Right hindlimb (tissue), 1 donor: ENCODE measurements at places on chromosomes 2 and 18.

DNA sequence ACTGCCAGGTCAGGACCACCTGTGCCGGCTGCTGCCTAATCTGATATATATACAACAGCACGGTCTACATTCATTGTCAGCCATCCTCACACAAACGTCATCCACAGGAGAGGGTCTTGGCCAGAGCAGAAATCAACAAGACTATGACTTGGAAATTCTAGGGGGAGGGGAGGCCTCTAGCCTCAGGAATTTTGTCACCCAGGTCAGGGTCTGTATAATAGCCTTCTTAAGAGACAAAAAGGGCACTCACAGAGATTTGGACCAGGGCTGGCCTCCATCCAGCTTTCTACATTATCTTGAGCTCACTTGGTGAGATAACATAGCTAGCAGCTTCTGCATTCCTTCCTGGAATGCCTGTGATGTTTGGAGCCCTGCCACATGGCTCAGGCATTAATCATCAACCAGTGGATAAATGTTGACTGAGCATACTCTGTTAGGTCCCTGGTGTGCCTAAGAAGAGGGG, 50.4 kb upstream of the CTIF start:
- DNase-seq = peak; percentile 56

GRCh38 chr2:122186761-122187222, 431.3 kb downstream of the TSN start:
- DNase-seq = no peak

GRCh38 chr2:68466361-68466777, 725 bp downstream of the FBXO48 start:
- DNase-seq = peak; percentile 18

DNA sequence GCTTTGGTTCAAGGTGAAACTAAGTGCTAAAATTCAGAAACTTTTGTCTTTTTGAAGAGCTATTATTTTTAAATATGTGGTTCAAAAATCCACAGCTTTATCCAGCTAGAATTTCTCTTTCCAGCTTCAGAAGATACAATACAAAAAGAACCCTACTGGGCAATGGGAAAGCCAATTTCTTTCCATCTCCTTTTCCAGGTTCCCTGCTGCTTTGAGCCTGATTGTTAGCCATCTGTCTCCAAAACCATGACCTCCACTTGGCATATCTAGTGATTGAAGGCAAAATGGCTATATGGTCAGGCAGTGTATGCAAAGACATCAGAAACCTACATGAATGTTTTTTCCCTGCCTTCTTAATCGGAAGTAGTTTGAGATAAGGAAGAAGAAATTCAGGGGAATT, 134.1 kb downstream of the KCNH7 start:
- DNase-seq = no peak

- DNase-seq = no peak
Observed at GRCh38 chr2:107028661-107029060, 142.7 kb upstream of the ST6GAL2 start.

- peak; percentile 69 for DNase-seq
Observed at GRCh38 chr2:174748948-174749347, 15.3 kb downstream of the CHRNA1 start.

DNA sequence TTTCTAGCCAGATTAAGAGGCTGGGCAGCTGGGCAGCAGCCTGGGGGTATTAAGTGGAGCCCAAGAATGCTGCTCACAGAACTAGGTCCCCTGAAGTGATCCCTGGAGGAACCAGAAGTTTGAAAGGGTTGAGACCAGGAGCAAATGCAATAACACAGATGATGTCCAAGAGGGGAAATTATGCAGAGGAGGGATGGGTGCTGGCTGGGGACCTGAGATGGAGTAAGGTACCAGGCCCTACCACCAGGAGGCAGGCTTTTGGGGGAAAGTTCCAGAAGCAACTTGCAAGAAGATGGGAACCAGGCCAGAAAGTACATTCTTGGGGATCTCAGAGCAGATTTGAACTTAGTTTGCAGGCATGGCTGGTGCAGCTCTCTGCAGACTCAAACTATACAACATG, 175.1 kb downstream of the NCK2 start:
- no peak for DNase-seq

- no peak for DNase-seq
Observed at GRCh38 chr2:238845583-238846377, 2.1 kb upstream of the TWIST2 start.

DNA sequence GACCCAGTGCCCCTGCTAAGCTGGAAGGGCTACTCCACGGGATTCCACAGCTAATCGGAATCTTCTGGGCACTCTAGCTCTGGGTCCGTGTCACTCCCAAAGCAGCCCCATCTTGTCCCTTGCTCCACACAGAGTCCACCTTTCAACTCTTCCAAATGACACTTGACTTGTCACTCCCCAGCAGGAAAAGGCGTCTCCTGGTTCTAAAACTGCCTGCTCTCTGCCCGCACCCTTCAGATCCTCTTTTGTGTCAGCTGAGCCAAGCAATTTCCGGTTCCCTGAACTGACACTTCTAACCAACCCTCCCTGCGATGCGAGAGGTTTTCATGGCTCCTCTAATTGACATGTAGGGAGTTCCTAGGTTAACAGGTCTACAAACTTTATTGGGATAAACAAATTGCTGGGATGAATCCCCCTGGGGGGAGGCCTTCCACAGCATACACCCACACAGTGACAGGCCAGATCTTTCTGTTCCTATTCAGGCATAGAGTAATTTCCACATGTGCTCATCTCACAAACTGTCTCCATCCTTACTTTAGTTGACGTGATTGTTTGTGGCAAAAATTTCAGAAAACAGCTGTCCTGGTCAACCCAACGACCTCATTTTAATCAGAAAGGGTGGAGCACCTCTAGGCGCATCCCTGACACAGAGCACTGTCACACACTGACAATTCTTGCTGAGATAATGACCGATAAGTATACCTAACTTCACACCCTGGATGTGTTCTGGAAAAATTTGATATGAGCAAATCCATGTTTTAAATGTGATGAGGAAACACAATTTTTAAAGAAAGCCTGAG, 104.9 kb downstream of the RBMS1 start:
- peak; percentile 40 for DNase-seq

- peak; percentile 30 for DNase-seq
Observed at GRCh38 chr2:18896125-18896764, 306.9 kb upstream of the NT5C1B start.

GRCh38 chr2:99485824-99486223, 4.0 kb downstream of the REV1 start:
- no peak for DNase-seq

- DNase-seq = no peak
Observed at GRCh38 chr2:31979956-31980355, 30.9 kb downstream of the MEMO1 start.

DNA sequence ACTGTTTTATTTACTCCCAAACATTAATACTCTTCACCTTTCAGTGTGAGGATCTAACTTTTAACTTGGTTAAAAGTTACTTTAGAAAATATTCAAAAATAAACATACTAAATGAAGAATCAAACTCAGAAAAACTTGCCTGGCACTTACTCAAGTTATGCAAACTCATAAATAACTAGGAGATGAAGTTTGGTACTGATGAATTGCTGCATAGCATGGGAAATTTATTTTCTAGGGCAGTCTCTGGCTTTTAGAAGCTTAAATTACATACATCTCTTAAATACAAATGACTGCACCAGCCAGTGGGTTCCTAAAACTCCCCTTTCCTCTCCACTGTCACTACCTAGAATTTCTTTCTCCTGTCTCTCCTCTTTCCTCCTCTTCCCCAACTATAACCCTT, 46.7 kb upstream of the CREB1 start:
- DNase-seq = no peak

- DNase-seq = no peak
Observed at GRCh38 chr2:204586444-204587180, 41.3 kb downstream of the PARD3B start.

- no peak for DNase-seq
Observed at GRCh38 chr2:62787386-62787785, 81.9 kb downstream of the EHBP1 start.

DNA sequence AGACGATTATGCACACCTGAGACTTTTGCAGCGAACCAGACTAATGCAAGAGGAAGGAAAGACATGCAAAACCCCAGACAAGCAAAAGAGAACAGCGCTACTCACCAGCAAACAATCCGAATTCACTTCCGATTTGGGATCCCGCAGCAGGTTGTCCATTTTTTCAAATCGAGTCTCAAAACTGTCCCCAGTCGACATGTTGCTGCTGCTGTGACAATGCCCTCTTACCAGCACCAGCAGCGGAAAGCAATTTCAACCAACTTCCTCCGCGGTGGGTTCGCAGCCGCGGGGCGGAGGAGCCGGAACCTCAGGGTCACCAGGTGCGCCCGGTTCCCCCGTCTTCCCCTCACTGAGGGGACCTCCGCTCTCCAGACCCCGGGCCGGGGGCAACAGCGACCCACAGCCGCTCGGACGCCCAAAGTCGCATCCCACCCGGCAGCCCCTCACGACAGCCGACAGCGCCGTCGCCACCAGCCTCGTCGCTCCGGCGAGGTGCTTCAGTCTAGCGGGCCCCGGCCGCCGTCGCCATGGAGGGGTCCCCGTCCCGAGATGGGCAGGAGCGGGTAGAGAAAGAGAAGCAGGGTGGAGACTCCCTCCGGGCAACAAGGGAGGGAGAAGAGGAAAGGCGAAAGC, 784 bp downstream of the ROCK1 start:
- no peak for DNase-seq

DNA sequence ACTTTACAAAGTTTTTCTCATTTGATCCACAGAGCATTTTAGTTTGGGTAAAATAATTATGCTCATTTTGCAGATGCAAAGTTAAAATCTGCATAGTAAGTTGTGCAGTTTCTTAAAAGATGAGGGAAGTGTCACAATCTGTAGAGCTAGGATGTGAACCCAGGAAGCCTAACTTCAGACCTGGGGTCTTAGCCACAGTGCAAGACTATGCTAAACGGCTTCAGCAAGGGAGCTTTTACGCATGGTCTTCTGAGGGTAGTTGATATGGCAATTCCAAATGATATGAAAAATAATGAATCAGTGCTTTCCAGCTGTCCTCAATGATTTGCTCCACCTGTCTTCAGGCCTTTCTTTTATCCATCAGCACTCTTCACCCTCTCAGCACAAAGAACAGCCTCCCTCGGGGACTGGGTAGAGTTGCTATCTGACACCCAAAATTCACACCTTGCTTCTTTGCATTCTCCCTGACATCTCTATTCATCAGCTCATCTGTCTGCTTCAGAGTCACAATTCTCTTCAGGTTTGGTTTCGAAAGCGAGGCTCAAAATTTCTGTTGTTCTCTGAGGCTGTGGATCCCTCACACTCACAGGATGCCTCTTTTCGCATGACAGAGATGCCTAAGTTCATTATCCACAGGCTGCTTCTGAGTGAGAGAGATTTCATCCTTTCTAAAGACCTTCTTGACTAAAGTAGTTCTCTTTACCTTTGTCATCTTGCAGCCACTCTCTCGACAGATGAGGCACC, 302.5 kb downstream of the NRXN1 start:
- DNase-seq = no peak

- peak; percentile 90 for DNase-seq
Observed at GRCh38 chr18:36296650-36297416, 680 bp upstream of the FHOD3 start.

DNA sequence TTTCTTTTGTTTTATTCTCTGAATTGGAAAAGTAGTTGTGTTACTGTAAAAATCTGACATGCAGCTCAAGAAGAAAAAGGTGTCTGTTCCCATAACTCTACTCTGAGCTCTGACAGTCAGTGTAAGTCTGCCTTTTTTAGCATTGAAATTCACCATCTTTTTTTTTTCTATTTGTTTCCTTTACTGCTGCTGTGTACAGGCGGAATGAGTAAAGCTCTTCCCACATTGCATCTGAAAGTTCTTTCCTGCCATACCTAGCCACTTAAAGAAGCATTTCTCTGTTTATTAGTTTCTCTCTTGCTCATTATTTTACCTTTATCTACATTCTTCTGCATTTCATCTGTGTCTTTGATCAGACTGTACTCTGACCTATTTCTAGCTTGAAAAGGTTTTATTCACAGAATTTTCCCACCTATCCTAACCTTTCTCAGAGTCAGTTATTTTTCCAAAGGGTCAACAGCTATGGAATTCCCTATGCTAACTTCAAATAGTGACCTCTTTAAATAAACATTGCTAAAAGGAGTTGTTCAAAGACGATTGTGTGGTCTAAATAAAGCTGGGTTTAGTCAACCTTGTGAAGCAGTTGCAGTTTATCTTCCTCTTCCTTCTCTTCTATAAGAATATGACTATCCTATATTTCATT, 1303.1 kb upstream of the ZEB2 start:
- DNase-seq = no peak
